ENCODE measurements at places on chromosomes 2 and 18. TPM values are rescaled to one million over a fixed set of nuclear protein-coding genes. Genes with fewer than 3 reads are reported as not detected.

LIMS1 gene
- total RNA-seq = 100 TPM

RGPD3 gene
- total RNA-seq = 0.18 TPM

COL3A1 gene
- total RNA-seq = 1,346 TPM

KIF3C gene
- total RNA-seq = 13.5 TPM

ANKRD12 gene
- 112 TPM for total RNA-seq

GRCh38 chr2:43824951-43825493, 13.6 kb downstream of the ABCG5 start:
- H3K36me3 ChIP-seq = no peaks in the 10 kb centered on the region
- no peaks in the 10 kb centered on the region for H3K27me3 ChIP-seq
- no peak for DNase-seq
- no peak overlapping the region for H3K27ac ChIP-seq
- H3K4me1 ChIP-seq = no peaks in the 10 kb centered on the region
- no peak overlapping the region for H3K4me3 ChIP-seq

GRCh38 chr2:51258301-51258700, 226.4 kb upstream of the NRXN1 start:
- H3K27ac ChIP-seq = no peak overlapping the region
- no peak for DNase-seq
- H3K4me3 ChIP-seq = no peak overlapping the region
- no peaks in the 10 kb centered on the region for H3K27me3 ChIP-seq
- no peaks in the 10 kb centered on the region for H3K4me1 ChIP-seq

DNA sequence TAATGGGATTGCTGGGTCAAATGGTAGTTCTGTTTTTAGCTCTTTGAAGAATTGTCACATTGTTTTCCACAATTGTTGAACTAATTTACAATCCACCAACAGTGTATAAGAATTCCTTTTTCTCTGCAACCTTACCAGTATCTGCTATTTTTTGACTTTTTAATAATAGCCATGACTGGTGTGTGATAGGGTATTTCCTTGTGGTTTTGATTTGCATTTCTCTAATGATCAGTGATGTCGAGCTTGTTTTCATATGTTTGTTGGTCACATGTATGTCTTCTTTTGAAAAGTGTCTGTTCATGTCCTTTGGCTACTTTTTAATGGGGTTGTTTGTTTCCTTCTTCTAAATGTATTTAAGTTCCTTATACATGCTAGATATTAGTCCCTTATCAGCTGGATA, 322.3 kb downstream of the CDH2 start:
- no peak overlapping the region for H3K27ac ChIP-seq
- no peak overlapping the region for H3K4me3 ChIP-seq
- H3K27me3 ChIP-seq = no peaks in the 10 kb centered on the region
- no peak for DNase-seq
- H3K4me1 ChIP-seq = no peaks in the 10 kb centered on the region

GRCh38 chr2:221442128-221442527, 130.0 kb downstream of the EPHA4 start:
- no peak for DNase-seq
- H3K27me3 ChIP-seq = no peaks in the 10 kb centered on the region
- no peaks in the 10 kb centered on the region for H3K4me1 ChIP-seq
- H3K36me3 ChIP-seq = no peaks in the 10 kb centered on the region
- no peak overlapping the region for H3K27ac ChIP-seq

- H3K36me3 ChIP-seq = no peaks in the 10 kb centered on the region
- H3K4me1 ChIP-seq = no peaks in the 10 kb centered on the region
- H3K27ac ChIP-seq = no peak overlapping the region
- H3K4me3 ChIP-seq = no peak overlapping the region
- no peak for DNase-seq
These were observed 236.1 kb downstream of the GCA start for GRCh38 chr2:162579986-162580385.

- H3K27me3 ChIP-seq = no peaks in the 10 kb centered on the region
- no peak overlapping the region for H3K27ac ChIP-seq
- no peak for DNase-seq
- no peaks in the 10 kb centered on the region for H3K4me1 ChIP-seq
- no peak overlapping the region for H3K4me3 ChIP-seq
These were observed 65.3 kb downstream of the MEMO1 start for GRCh38 chr2:31945572-31945935.

GRCh38 chr2:183014005-183014404, 24.3 kb downstream of the NCKAP1 start:
- no peaks in the 10 kb centered on the region for H3K27me3 ChIP-seq
- H3K36me3 ChIP-seq = no peaks in the 10 kb centered on the region
- peaks cover 4% of the 10 kb centered on the region for H3K4me1 ChIP-seq

DNA sequence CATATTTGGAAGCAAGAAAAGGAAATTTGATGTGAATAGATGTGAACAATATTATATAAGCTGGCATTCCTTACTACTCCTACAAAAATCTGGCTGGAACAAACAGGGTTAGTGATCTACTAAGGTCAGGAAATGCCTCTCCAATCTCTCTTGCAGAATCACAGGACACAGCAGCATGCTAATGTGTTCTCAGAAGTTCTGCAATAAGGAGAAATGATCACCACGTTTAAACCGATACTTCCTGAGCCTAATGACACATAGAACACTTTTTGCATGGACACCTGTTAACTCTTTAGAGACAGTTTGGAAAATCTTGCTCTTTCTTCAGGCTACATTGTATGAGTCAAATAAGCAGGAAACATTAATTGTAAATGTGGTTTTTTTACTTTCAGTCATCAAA, 89.6 kb upstream of the MAP3K20 start:
- H3K27ac ChIP-seq = no peak overlapping the region
- no peaks in the 10 kb centered on the region for H3K4me1 ChIP-seq
- no peak for DNase-seq
- H3K36me3 ChIP-seq = no peaks in the 10 kb centered on the region

DNA sequence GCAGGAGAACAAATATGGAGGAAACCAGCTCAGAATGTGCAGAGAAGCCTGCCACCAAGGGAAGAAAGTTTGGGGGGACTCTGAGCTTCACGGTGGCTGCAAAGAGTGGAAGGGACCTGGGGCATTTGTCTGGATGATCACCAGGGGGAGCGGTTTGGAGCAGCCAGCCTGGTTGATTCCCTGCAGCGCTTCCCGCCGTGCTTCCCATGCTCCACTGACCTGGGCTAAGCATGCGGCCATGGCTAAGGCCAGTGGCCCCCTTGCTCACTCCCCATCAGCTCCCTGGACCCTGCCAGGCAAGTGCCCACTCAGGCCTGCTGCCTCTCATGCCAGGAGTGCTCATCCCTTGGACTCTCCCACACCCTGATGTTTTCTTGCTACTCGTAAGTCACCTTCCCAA, 27.0 kb downstream of the NTSR2 start:
- H3K27me3 ChIP-seq = no peaks in the 10 kb centered on the region
- no peaks in the 10 kb centered on the region for H3K36me3 ChIP-seq
- no peak for DNase-seq
- H3K4me3 ChIP-seq = no peak overlapping the region

GRCh38 chr2:10732924-10733565, 11.6 kb downstream of the ATP6V1C2 start:
- no peaks in the 10 kb centered on the region for H3K36me3 ChIP-seq
- H3K4me1 ChIP-seq = no peaks in the 10 kb centered on the region
- H3K4me3 ChIP-seq = no peak overlapping the region
- DNase-seq = no peak
- H3K27ac ChIP-seq = no peak overlapping the region
- no peaks in the 10 kb centered on the region for H3K27me3 ChIP-seq

DNA sequence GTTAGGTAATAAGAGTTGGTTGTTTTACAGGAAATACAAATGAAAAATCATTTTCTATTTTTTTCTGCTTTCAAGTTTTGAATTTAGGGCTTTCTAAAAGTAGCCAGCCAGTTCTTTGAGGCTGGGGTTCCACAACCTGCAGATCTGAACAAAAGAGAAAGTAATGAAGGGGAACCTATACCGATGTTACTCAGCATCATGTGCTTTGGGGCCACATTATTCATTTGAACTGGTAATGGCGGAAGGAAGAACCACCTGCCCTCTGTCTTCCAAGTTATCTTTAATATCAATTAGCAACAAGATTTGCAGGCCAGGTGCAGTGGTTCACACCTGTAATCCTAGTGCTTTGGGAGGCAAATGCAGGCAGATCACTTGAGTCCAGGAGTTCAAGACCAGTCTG, 12.9 kb upstream of the MRO start:
- H3K27ac ChIP-seq = no peak overlapping the region
- H3K27me3 ChIP-seq = no peaks in the 10 kb centered on the region
- H3K4me3 ChIP-seq = no peak overlapping the region
- no peaks in the 10 kb centered on the region for H3K4me1 ChIP-seq
- DNase-seq = no peak

DNA sequence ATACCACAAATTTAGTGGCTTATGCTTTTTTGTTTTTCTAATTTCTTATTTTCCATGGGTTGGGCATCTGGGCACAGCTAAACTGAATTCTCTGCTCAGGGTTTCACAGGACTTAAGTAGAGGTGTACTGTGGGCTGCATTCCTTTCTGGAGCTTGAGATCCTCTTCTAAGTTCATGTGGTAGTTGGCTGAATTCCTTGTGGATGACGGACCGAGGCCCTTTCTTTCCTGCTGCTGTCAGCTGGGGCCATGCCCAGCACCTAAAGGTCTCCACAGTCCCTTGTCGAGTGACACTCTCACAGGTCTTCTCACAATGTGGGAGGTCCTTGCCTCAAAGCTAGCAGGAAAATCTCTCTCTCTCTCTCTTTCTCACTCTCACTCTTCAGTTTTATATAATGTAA, 433.5 kb upstream of the LRATD1 start:
- no peak overlapping the region for H3K4me3 ChIP-seq
- H3K4me1 ChIP-seq = no peaks in the 10 kb centered on the region
- DNase-seq = no peak
- H3K36me3 ChIP-seq = no peaks in the 10 kb centered on the region
- no peak overlapping the region for H3K27ac ChIP-seq
- no peaks in the 10 kb centered on the region for H3K27me3 ChIP-seq

DNA sequence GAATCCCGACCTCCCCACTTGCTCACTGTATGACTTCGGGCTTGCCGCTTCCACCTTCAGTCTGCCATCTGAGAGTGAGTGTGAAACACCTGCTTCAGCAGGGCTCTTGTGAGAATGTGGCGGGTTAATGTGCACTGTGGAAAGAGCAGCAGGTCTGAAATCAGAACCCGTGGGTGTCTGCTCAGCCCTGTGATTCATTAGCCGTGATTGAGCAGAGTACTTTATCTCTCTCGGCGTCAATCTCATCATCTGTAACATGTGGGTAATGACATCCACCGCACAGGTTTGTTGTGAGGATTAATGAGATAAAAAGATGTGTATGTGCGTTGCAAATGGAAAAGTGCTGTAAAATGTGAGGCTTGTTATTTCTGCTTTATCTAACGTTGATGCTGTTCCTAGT, 128.6 kb downstream of the LRATD1 start:
- no peaks in the 10 kb centered on the region for H3K27me3 ChIP-seq
- H3K36me3 ChIP-seq = no peaks in the 10 kb centered on the region
- no peak overlapping the region for H3K27ac ChIP-seq
- H3K4me1 ChIP-seq = no peaks in the 10 kb centered on the region

GRCh38 chr2:151623631-151624030, 110.6 kb downstream of the NEB start:
- no peak for DNase-seq
- no peak overlapping the region for H3K4me3 ChIP-seq
- H3K4me1 ChIP-seq = no peaks in the 10 kb centered on the region
- H3K27ac ChIP-seq = no peak overlapping the region
- H3K27me3 ChIP-seq = no peaks in the 10 kb centered on the region

DNA sequence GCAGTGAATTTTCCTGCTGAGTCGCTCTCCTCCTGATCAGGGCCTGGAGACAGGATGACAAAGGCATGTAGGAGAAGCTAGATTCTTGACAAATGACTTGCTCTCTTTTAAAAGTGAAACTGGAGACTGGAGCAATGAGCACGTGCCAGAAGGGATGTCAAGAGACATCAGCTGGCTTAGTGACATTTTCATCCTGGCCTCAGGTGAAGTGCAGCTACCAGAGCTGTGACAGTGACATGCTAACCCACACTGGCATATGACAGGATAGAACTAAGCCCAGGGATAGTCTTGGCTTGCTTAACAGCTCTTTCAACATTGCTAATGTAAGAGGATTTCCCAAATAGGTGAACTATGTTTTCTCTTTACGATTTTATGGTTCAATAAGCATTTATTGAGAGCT, 757.5 kb upstream of the DDX18 start:
- no peaks in the 10 kb centered on the region for H3K27me3 ChIP-seq
- H3K36me3 ChIP-seq = no peaks in the 10 kb centered on the region
- H3K27ac ChIP-seq = no peak overlapping the region
- DNase-seq = no peak
- H3K4me1 ChIP-seq = no peaks in the 10 kb centered on the region

DNA sequence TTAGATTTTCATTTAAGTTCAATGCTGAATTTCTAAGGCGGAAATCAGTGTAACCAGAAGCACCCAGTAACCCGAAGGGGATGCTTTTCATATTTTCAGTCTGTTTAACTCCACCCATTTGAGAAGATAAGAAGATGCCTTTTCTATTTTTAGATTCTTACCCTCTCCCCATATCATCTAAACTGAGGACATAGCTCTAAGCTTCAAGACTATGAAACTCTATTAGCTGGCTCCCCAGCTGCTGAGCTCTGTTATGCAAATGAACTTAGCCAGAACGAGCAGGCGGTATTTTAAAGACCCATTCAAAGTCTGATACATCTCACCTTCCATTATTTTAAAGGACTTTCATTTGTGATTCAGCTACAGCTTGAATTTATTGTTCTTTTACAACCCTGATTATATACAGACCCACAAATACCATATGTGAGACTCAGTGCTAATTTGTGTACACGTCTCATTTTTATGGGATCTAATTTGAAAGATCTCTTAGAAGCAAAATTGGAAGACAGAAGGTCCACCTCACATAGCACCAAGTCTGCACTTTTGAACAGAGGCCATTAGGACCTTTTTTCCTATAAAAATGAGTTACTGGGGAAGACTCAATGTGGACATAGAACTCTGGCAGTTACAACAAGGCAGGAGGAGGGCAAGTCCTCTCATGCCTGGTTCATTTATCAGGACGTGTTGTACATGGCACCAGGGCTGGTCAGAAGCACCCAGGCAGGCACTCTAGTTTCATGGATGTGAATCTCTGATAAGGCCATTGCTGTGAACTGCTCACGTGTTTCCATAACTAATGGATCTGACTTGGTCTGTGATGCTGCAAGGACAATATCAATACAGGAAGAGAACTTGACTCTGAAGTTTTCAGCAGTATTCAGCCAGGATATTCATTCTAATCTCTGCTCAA, 16.3 kb downstream of the CDC42EP3 start:
- peak overlapping the region; percentile 16 for H3K27ac ChIP-seq
- DNase-seq = no peak
- no peaks in the 10 kb centered on the region for H3K27me3 ChIP-seq
- no peaks in the 10 kb centered on the region for H3K36me3 ChIP-seq

GRCh38 chr2:133314795-133315194, 253.5 kb downstream of the NCKAP5 start:
- H3K27me3 ChIP-seq = no peaks in the 10 kb centered on the region
- DNase-seq = no peak
- no peak overlapping the region for H3K27ac ChIP-seq
- H3K4me1 ChIP-seq = no peaks in the 10 kb centered on the region
- no peaks in the 10 kb centered on the region for H3K36me3 ChIP-seq

DNA sequence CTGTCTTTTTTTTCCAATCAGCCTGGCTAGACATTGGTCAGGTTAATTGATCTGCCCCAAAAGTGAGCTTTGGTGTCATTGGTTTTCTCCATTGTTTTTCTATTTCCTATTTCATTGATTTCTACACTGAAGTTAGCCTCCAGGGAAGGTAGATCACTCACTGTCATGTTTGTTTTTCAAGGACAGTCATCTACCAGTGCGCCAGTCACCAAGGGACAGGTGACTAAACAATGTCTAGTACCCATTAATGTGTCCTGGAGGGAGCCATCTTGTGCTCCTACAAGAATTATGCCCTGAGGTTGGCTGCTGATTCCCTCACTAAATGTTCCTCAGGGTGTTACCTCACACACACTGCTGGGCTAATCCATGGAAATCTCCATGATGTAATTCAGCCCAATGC, 17.6 kb upstream of the USP40 start:
- H3K27ac ChIP-seq = no peak overlapping the region
- H3K27me3 ChIP-seq = no peaks in the 10 kb centered on the region

Measured in aorta (tissue), 5 donors.